ENCODE measurements at places on chromosomes 3 and 15.

GRCh38 chr15:91258415-91258759 is 158.3 kb downstream of the SV2B start:
- DNase-seq: no peak

- no peak for DNase-seq
These were observed 18.1 kb upstream of the ZBED2 start for GRCh38 chr3:111613294-111613693.

DNA sequence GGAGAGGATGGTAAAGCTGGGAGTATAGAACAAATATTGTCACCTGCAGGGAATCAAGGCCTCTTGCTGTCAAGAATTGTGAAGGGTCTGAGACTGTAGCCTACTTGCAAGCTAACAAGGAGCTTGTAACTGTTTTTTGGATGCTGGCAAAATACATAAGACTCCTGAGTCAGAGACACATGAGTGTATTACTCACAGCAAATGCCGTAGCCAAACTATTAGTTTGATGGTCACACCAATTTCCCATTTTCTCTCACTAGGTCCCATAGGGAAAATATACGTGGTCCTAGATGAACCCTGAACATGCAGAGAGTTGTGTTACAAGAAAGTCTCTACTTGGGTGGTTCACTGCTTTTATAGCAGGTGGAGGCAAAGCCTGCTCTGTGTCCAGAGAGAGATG is 44.7 kb upstream of the LIPC start:
- DNase-seq: no peak

GRCh38 chr3:22351806-22352205 is 600.8 kb upstream of the ZNF385D start:
- no peak for DNase-seq

GRCh38 chr3:123818921-123819429 is 65.2 kb downstream of the MYLK start:
- DNase-seq: peak; percentile 74

- peak; percentile 13 for DNase-seq
These were observed 45.1 kb upstream of the AMOTL2 start for GRCh38 chr3:134419214-134419959.

GRCh38 chr3:168714609-168715240 is 619.0 kb upstream of the GOLIM4 start:
- DNase-seq: no peak

- DNase-seq: no peak
These were observed 149.0 kb downstream of the PDZRN3 start for GRCh38 chr3:73475717-73476116.

GRCh38 chr3:14374444-14374883 is 27.9 kb upstream of the SLC6A6 start:
- DNase-seq: no peak

GRCh38 chr15:81264072-81264857 is 59.7 kb downstream of the STARD5 start:
- no peak for DNase-seq

- DNase-seq: no peak
These were observed 402.4 kb downstream of the RBMS3 start for GRCh38 chr3:29683018-29683993.

DNA sequence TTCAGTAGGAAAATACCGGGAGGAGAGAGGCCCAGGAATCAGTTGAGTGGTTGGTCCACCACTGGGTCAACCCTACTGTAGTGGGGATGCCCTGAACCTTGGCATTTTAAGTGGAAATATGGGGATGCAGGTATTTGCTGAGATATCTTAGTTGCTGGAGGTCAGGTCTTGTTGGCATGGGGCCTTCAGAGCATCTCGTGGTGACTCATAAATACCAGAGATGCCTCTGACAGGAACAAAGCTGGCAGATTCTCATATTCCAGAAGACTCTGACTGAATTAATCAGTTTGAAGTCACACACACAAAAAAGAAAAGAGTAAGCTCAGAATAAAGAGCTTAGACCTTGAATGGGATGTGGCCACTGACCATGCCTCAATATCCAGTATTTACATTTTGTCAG is 91.6 kb downstream of the CACNA2D3 start:
- DNase-seq: no peak

GRCh38 chr3:61094608-61095007 is 156.6 kb downstream of the FHIT start:
- DNase-seq: no peak

DNA sequence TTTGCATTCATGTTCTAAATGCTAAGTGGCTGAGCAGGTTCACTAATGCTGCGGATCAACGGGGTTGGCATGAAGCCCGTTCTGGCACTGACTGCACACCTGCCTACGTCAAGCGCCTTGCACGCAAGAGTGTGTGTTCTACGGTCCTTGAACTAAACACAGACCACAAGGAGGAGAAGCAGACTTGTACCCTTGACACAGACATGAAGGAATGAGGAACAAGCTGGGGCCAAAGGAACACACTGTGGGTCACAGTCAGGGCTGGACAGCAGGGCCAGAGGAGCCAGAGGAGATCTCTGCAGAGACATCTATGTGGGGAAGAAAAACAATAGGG is 48.0 kb upstream of the LDHAL6B start:
- no peak for DNase-seq

DNA sequence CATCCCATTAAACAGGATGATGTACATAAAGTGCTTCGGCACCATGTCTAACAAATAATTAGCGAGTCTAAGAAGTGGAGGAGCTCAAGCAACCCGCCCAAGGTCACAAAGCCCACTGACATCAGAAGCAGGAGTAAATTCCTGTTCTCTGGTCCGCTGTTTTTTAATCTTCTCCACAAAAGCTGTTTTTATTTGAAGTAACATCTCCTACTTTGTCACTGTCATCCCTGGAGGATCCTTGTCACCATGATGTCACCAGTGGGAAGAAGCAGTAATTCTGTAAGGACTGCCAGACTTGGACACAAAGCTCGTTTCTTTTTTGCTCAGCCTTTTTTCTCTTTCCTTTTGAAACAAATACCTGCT is 216.2 kb downstream of the STT3B start:
- DNase-seq: no peak

GRCh38 chr3:192444096-192444790 is 283.1 kb downstream of the FGF12 start:
- peak; percentile 21 for DNase-seq

- no peak for DNase-seq
These were observed 262.3 kb upstream of the HES1 start for GRCh38 chr3:193873426-193874201.

Measured in large intestine (tissue), 12 donors.